Activated CD4-positive, alpha-beta memory T cell treated with anti-CD3 and anti-CD28 coated beads, Interleukin-2, amount 10 ng/mL, durations not matched to agents 7 days and 5 days (primary cell): ENCODE measurements at places on chromosomes 1 and 21. TPM values are rescaled to one million over a fixed set of nuclear protein-coding genes. Genes with fewer than 3 reads are reported as not detected.

WDR64 gene
- total RNA-seq = not detected

SEMA4A gene
- 21.5 TPM for total RNA-seq

PTPN22 gene
- total RNA-seq = 79.4 TPM

MTOR gene
- 32.9 TPM for total RNA-seq

DUSP23 gene
- total RNA-seq = 22.7 TPM

ALG14 gene
- total RNA-seq = 2.7 TPM
